Left colon (tissue), 2 donors: ENCODE measurements at places on chromosomes 6 and 20. TPM values are rescaled to one million over a fixed set of nuclear protein-coding genes. Genes with fewer than 3 reads are reported as not detected.

Gene HLA-DRB5
- 121 TPM for total RNA-seq

GRCh38 chr6:158536084-158536890 lies 23.6 kb upstream of the TMEM181 start:
- DNase-seq: peak; percentile 85

Gene PSMB9
- 26.3 TPM for total RNA-seq

- DNase-seq: no peak
Observed at GRCh38 chr6:157246048-157246630, 77.2 kb downstream of the TMEM242 start.

DNA sequence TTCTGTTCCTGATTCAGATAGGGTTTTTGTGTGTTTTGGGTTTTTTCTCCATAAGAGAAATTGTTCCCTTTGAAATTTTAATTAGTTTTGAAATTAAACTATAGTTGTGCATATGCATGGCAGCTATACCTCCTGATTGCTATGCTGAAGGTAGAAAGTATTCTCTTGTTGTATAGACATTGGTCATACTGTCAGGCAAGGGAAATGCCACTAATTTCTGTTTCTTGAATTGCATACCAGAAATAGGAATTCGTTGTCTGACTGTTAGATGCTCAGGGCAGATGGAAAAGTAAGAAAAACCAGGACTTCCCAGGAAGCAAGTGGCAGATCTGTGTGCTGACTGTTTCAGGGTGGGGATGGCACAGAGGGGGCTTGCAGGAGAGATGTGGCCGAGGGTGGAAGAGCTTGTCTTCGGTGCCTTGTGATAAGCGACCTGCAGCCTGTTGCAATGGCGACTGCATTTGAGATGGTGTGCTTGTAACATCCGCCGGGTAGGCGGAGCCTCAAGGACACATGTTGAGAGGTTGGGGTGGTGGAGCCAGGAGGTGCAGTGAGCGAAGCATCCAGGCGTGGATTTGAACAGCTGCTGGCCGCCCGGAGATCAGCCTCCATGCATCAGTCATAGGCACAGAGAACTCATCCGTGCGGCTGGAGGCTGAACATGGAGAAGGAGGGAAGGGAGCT lies 42.8 kb downstream of the RREB1 start:
- no peak for DNase-seq

GRCh38 chr20:2005359-2005758 lies 11.5 kb upstream of the PDYN start:
- no peak for DNase-seq
